ENCODE measurements at places on chromosomes 1 and 21.

- no peak for DNase-seq
These were observed 27.1 kb upstream of the KCTD3 start for GRCh38 chr1:215539803-215540570.

DNA sequence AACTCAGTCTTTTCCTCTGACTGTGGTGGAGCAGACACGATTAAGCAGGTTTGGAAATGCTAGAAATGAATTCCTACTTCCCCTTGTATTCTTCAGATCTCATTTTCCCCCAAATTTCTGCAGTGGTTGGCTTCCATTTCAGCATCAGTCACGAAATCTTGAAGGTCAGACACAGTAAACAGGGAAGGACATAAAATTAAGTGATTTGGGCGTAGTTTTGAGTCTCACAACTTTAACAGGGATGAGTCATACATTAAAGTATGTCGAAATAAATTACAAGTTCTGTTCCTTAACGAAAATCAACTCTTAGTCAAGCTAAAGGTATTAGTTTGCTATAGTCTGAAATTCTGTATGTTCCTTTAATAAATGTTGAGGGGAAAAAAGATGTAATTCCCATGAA, 61.1 kb downstream of the HNRNPR start:
- no peak for DNase-seq

- no peak for DNase-seq
These were observed 5.9 kb upstream of the MROH9 start for GRCh38 chr1:170929412-170929834.

GRCh38 chr1:151783796-151784195, 6.5 kb downstream of the TDRKH start:
- DNase-seq = no peak

- DNase-seq = no peak
These were observed 8.0 kb downstream of the PLXNA2 start for GRCh38 chr1:208235982-208236761.

DNA sequence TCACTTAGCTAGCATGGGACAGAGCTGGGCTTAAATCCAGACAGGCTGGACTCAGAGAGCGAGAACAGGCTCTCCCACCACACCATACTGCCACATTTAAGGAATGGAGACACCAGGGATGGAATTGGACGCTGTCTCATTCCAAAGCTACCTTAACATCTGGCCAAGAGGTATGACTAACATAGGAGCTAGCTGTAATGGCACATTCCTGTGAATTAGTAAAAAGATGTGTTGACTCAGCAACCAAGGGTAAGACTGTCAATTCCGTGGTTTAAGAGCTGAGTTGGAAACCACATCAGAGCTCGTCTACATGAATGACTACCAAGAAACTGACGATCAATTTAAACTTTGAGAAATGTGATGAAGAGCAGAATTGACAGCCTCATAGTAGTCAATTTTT, 8.3 kb upstream of the TNFRSF9 start:
- DNase-seq = no peak

DNA sequence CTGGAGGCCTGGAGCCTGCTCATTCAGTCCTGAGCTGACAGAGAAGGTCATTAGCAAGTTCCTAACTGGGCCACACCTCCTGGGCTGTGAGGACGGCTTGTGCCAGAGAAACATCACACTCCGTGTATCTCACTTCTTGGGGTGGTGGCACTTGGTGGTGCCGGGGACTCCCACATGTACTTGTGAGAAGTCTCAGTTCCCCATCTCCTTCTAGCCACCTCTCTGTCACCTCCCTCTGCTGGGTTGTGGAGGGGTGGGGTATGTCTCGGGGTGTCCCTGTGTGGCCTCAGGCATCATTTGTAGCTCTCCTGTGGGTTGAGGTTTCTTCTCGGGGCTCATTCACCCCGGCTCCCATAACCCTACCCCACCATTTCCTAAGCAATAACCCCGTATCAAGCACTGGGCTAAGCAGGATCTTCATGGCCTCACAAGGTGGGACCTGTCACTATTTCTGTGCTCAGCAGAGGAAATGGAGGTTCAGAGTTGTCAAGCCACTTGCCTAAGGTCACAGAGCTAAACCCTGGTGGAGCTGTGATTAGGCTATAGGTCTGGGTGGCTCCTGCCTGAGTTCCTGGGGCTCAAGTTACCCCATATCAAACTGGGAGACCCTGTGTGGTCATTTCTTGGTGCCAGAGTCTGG, 62.5 kb downstream of the UBIAD1 start:
- DNase-seq = no peak

- DNase-seq = no peak
These were observed 32.2 kb downstream of the VASH2 start for GRCh38 chr1:212982430-212983152.

- DNase-seq = no peak
These were observed 56.3 kb upstream of the GPR153 start for GRCh38 chr1:6317098-6317760.

- DNase-seq = no peak
These were observed 6.4 kb upstream of the AGL start for GRCh38 chr1:99843760-99844159.

DNA sequence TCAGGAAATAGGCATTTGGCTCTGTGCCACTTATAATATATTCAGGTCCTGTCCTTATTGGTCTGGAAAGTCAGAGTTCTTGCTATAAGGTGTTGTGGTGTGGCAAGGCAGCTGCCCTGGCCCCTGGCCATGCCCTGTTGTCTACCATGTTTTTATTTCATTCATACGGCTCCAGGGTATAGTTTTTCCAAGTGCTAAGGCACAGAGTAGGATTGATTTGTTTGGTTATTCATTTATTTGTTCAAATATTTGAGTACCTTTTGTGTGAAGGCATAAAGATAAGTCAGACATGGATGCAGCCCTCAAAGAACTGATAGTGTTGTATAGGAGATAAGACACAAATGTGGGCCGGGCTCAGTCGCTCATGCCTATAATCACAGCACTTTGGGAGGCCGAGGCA, 10.1 kb downstream of the ZBTB8B start:
- no peak for DNase-seq

GRCh38 chr21:35342440-35342839, 293.3 kb upstream of the RUNX1 start:
- DNase-seq = no peak

DNA sequence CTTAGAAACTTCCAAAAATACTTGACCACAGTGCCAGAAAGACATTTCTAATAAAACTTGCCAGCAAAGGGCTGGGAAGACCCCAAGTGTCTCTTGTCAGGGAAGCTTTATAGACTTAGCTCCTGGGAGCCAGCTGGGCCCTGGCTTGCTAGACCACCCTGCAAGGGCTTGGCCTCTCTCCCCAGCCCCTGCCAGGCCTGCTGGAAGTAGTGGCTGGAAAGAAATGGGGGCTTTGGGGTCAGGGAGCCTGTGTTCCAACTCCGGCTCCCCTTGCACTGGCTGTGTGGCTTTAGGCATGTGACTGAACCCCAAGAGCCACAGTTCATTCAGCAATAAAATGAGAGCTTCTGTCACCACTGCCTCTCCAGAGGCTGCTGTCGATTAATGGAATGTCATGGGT, 31.1 kb downstream of the H3-3A start:
- no peak for DNase-seq

DNA sequence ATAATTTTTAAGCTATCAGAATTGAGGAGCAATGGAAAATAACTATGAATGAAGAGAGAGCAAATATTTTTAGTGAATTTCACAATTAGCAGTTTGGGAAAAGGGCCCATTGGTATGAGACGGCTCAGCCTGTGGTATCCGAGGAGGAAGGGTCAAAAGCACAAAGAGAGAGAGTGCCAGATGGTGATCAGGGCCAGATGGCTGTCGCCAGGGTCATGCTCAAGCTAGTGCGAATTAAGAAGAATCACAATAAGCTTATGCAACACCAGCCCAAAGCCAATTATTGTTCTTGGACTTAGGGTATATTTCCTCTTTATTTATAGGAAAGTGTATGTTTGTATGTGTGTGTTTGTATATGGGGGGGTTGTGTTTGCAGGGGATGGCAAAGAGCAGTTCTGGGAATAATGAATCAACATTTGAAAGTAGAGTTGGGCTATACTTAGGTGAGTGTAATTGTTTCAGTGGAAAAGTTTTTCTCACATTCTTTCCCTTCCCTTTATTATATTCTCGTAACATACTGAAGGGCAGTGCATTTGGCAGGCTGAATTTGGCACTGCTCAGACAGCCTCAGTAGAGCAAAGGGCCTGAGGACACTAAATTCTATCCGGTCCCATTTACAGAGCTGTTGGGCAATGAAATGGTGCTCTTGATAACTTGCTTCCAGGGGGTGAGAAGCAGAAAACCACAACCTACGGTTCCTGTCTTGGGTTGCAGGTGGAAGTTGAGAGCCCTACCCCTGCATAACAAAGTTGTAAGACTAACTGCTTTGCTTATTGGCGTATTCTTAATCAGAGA, 19.5 kb upstream of the DDR2 start:
- DNase-seq = no peak

- DNase-seq = no peak
These were observed 427.7 kb downstream of the MATN1 start for GRCh38 chr1:30295674-30296073.

- DNase-seq = no peak
These were observed 110.8 kb upstream of the HOOK1 start for GRCh38 chr1:59703918-59704378.

DNA sequence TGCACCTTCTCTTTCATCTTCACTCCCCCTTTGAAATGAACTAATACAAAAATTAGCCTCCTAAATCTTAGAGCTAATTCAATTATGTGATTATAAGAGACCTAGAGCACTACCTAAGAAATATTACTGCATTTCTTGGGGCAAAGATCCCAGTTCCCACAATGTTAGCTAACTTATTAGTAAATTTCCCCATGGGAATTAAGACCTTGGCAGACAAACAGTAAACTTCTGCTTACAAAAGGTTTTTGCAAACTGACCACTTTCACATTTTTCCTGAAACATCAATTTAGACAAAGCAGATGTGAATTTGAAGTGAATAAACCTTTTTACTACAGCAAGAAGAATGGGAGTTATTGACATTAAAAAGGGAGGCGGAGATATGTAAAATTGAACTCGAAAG, 34.6 kb upstream of the LHX8 start:
- no peak for DNase-seq

DNA sequence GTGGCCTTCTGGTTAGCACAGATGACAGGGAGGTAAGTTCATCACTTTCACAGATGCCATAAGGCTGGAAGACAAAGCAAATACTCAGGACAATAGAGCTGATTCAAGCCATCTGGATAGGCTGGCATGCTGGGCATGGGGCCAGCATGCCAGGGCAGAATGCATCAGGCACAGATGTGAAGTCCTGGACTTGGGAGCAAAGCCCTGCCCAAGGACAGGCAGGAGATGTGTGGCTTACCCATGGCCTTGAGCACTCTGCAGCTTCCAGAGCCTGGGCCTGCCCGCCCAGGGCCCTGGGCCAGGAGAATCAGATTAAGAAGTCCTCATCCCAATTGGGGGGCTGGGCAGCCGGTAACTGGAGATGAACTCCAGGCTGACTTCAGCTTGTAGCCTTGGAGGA, 135.7 kb upstream of the ZC3H12A start:
- DNase-seq = no peak

DNA sequence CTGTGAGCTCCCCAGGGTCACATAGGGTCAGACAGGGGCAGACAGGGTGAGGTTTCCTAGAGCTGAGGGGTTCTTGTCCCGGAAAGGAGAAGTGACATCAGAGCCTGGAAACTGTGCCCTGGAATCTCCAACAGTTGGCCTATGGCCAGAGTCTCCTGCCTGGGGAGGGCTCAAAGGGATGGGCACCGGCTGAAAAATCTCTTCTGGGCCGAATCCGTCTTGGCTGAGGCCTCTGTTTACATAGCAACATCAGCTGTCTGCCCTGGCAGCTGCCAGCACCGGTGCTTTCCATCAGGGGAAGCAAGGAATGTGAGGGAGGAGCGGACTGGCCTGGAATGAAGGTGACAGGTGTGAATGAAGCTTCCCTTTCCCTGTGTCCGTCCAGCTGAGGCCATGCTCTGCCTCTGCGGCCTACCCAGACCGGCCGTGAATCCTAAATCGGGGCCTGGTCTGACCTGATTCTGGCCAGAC, 30.7 kb downstream of the VASH2 start:
- no peak for DNase-seq

- DNase-seq = no peak
These were observed 28.3 kb upstream of the NEK7 start for GRCh38 chr1:198128533-198128932.

DNA sequence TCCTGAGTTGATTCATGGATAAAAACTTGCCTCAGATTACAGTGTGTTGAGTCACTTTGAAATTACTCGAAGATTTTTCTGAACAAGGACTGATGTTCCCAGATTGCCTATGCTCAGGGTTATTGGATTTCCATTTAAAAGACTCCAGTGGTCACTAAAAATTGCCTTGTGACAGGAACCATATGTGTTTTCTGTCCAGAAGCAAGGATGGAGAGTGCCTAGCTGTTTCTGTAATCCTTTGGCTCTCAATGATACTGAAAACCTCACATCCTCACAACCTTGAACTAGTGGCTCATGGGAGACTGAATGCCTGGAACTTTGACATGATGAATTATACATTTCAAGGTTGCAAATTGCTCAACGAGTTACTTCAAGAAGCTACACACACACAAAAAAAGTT, 1271.8 kb downstream of the BRINP3 start:
- no peak for DNase-seq

DNA sequence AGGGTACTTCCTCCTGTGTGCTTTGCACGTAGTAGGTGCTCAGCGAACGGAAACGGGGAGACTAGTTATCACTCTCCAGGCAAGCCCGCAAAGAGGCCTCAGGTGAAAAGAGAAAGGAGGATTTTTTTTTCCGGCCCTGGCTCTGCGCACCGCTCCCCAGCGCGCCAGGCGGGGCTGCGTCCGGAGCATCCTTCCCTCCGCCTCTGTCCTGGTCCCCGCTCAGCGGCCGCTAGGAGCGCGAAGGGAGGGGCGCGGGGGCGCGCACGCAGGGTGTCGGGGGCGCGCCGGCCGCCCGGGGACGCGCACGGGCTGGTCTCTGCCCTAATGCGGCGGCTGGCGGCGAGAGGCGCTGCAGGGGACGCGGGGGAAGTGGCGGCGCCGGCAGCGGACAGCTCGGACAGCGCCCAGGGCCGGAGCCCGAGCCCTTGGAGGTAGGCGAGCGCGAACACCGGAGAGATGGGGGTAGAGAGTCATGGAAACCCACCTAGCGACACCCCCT, 42.3 kb upstream of the NFASC start:
- DNase-seq = no peak

DNA sequence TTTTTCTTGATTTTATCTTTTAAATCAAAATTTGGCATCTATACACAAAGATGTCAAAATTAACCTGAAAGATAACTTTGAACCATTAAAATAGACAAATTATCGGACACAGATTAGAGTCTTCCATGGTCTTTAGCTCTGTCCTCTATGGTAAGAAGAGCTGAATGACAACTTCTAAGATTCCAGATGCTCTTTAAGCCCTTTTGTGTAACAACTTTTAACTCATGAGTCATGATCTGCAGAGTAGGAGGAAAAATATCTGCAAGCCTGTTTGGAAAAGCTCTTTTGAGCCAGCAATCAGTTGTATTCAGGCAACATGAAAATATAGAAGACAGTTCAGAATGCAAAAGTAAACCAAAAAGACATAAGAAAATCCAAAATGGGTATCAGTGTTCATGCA, 37.8 kb downstream of the TTC13 start:
- DNase-seq = no peak

DNA sequence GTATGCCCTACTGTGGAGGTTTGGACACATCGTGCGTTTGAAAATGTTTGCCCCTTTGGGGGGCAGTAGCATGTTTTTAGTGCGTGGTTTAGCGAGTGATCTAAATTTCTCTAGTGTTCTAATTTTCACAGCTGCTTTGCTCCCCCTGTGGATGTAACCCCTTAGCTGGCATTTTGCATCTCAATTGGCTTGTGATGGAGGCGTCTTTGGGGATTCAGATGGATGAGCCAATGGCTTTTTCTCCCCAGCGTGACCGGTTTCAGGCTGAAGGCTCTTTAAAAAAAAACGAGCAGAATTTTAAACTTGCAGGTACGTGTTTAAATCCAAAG, 836 bp downstream of the CDC7 start:
- DNase-seq = no peak

Data from omental fat pad (tissue), 4 donors.